ENCODE measurements at places on chromosomes 2 and 18. TPM values are rescaled to one million over a fixed set of nuclear protein-coding genes. Genes with fewer than 3 reads are reported as not detected.

MAP3K20 gene
- 2.5 TPM for polyA plus RNA-seq

AGXT gene
- polyA plus RNA-seq, result not detected

TUBA3D gene
- polyA plus RNA-seq, result not detected

CCDC141 gene
- 0.73 TPM for polyA plus RNA-seq

ALPG gene
- not detected for polyA plus RNA-seq

AMER3 gene
- polyA plus RNA-seq, result not detected

TNFAIP6 gene
- polyA plus RNA-seq, result not detected

STK36 gene
- polyA plus RNA-seq, result 4.3 TPM
